CD4-positive, alpha-beta T cell treated with Interleukin-4 for 4 hours (primary cell): ENCODE measurements at places on chromosomes 3 and 15.

- no peak for DNase-seq
Observed at GRCh38 chr3:152319831-152320617, 51.3 kb downstream of the MBNL1 start.

GRCh38 chr3:172201136-172201869 lies 161.9 kb downstream of the FNDC3B start:
- no peak for DNase-seq

- peak; percentile 39 for DNase-seq
Observed at GRCh38 chr15:66603301-66604179, 37.7 kb upstream of the LCTL start.

DNA sequence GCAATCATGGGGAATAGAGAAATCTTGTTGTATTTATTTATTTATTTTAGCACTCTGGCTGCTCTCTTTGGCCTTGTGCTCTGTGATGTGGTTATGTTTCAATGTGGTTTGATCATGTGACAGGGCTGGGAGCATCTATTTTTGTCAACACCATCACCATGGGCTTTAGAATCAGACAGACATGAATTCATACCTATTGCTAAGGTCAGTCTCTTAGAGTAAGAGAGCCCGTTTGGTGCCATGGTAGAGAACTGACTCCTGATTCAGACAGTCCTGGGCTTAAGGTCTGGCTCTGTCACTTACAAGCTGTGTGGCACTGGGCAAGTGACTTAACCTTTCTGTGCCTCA lies 157.0 kb downstream of the RYR3 start:
- DNase-seq, result no peak

DNA sequence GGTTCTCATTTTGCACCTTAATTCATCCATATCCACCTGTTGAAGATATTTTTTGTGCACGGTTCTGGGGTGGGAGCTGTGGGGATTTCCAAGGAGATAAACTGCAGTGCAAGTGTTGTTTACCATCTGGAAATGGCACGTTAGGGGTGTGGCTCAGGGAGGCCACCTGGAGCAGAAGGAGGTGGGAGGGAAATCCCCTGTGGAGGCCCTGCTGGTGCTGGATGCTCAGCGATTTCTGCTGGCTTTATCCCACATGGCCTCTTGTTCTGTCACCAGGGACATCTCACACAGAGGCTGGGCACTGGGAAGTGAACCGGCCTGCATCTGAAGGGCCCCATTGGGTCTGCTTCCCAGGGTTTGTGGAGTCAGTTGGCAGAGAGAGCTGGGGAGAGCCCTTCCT lies 24.3 kb downstream of the TRPM1 start:
- no peak for DNase-seq

DNA sequence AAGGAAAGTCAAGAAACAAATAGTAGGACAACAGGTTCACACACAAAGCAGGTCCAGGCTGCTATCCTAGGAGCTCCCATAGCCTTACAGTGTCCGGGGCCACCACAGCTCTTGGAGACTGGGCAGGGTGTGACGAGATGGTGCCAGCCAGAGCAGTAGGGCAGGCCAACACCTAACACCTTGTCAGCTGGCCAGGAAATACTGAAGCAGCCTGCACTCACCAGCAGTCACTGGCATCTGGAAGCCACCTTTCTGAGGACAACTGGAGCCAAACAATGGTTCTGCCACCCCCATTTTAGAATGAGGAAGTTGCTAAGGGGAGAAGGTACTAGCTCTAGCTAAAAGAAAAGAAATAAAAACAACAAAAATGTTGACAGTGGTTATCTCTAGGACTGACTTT lies 47.2 kb downstream of the CCDC12 start:
- no peak for DNase-seq

DNA sequence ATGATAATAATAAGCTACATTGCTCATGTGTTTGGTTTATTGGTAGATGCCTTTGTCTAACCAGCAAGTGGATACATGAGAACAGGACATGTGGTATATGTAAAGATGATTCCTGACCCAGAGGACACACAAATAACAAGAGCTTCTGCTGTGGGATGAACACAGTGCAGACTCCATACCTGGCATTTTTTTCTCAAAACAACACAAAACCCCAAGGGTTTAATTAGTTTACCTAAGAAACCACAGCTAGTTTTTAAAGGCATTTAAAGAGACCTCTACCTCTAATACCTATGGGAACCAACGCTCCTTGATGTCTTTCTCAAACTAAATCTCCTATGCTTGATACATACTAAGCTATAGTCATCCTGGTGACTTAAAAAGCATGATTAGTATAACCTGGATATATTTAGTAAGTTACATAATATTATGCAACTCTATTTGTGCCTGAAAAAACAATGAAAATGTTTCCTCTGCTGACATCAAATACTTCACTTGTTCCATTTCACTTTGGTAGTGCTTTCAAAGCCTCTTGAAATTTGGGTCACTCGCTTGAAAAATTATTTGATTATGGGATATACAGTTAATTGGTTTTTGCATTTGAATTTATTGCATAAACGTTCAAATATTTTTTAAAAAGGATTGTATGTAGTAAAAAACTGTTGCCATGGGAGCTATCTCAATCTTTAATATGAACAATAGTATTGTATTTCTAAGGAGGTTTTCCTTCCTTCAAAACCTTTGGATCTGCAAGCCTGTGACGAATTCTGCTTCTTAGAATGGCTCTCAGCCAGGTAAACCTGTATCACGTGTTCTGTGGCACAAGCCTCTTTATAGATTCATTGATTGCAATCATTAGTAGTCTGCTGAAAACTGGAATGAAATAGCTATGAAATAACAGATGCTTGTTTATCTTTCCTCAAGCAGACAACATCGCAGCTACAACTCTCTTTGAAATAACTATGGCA lies 233.0 kb upstream of the KCNMB2 start:
- no peak for DNase-seq

- DNase-seq, result no peak
Observed at GRCh38 chr3:104150724-104151123, 1216.0 kb upstream of the ALCAM start.

DNA sequence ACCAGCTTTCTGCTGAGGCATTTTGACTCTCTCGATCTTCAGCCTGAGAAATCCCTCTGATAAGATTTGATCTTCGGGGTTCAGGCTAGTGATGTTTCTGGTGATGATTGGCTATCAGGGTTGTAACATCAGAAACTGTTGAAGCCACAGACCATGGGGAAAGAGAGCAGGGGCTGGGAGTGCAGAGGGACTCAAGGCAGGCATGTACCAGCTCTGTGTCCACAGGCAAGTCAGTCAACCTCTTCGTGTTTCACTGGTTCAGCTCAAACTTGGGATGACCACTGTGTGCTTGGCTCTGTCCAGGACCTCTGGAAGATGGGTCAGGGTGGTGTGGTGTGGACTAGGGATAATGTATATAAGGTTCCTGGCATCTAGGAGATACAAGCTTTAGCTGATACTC lies 116.5 kb downstream of the EEFSEC start:
- no peak for DNase-seq

DNA sequence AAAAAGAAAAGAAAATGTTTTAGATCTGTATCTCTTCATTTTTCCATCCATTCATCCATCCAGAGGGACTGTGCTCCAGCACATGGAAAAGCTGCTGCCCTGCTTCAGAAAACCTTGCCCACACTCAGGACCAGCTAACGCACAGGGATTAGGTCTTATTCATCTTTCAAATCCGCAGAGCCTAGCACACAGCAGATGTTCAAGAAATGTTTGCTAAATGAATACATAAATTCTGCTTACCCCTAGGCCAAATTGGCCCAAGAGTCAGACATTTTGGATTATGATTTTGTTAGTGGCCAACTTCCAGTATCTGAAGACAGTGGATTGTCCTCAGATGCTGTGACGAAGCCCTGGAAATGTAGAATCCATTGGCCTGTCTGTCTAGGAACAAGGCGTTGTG lies 71.4 kb downstream of the GHSR start:
- no peak for DNase-seq

- no peak for DNase-seq
Observed at GRCh38 chr3:11641316-11641682, 2.4 kb downstream of the VGLL4 start.

DNA sequence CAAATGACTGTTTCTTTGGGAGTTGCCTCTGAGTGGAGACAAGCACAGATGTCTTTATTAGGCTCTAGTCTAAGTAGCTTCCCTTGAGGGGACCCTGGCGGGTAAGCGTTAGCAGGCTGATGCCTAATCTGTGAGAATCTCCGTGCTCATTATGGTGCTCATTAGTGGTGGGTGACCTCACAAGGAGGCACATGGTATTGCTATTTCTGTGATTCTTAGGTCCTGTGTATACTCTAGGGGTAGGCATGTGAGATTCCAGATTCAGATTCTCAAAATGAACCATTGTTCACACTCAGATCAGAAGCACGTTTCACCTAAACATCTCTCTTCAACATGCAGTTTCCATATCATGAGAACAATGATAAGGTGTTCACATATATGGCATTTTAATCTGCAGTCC lies 809.7 kb downstream of the NR2F2 start:
- DNase-seq, result no peak

DNA sequence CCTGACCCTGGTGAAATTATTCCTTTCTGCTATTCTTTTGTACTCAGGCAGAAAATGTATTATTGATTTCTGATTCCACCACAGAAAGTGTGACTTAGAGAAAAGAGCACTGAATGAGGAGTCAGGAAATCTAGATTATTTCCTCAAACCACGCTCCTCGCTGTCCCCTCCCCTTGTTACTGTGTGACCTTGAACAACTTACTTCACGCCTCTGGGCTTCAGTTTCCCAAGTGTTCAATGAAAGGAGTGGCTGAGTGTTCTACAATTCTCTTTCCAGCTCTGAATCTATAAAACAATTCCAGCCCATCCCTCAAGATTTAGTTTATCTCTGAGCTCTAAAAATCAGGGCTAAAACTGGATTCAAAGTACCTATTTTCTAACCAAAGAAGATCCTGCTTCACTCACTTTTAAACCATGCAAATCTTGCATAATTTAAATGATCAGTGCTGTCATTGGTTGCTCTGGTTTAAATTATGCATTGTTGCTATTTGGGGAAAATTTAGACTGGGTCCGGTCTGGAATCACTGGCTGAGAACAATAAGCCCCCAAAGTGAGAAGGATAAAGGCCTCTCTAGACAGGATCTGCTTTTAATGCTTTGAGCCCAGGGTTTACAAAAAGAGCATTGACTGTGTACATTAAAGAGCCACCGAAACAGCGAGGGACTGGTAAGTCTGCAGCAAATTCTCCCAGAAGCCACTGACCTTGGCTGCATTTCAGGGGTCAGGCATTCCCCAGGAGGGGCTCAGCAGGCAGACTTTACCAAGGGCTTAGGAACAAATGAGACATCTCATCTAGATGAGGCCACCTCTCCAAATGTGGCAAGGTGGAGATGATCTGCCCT lies 3.2 kb downstream of the TNIK start:
- DNase-seq, result no peak

DNA sequence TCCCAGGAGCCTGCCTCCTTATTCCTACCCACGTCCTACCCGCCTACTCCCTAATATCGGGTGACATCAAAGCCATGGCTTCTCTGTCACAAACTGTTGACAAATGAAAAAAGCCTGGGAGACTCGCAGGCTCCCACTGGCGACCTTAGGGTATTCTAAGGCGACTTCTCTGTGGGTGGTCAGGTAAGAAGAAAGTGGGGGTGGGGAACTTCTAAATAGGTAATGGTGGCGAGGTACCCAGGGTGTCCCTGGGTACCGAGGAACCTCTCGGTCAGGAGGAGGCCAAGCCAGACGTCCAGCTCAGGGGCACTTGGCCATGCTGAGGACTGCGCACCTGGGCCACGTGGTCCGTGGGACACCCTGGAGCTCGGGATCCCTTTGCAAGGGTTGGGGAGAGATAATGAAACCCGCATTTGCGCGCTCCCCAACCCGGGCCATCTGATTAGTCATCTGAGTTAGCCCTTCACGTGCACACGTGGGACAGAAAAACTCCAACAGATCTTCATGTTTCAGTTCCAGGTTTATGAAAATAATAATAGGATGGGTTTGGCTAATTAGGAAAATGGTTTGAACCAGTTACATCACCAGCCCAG lies 78.2 kb downstream of the NR2F2 start:
- no peak for DNase-seq

DNA sequence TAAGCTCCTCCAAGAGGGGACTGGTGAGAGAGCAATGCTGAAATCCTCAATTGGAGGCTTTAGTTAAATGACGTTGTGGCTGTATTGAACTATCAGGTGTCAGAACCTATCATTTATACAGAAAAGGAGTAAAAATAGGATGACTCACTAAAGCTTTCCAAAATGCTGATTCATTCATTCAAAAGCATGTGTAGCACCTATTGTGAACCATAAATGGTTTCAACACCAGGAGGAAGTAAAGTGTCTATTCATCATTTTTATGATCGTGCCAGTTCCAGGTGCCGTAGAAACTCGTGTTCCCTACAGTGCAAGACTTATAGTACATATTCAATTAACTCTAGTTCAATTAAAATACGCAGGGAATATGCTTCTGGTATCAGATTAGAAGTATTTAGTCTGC lies 66.5 kb upstream of the ARRDC4 start:
- no peak for DNase-seq

- DNase-seq, result no peak
Observed at GRCh38 chr15:25249236-25250010, 189.4 kb downstream of the UBE3A start.

DNA sequence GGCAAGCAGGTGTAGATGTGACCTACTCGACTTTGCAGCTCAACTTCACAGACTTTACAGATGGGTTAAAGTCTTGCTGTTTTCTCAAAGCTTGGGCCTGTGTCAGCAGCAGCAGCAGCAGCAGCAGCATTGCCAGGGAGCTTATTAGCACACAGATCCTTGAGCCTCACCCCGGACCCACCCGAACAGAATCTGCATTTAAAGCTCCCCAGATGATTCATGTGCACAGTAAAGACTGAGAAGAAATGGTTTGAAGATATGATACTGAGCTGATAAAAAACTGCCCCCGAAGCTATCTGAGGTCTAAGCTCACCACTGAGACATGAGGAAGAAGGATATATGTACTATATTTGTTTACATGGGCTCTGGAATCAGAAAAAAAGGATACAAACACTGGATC lies 231.7 kb downstream of the ARPP21 start:
- DNase-seq, result no peak

GRCh38 chr3:184015381-184016019 lies 2.2 kb downstream of the ABCC5 start:
- no peak for DNase-seq

DNA sequence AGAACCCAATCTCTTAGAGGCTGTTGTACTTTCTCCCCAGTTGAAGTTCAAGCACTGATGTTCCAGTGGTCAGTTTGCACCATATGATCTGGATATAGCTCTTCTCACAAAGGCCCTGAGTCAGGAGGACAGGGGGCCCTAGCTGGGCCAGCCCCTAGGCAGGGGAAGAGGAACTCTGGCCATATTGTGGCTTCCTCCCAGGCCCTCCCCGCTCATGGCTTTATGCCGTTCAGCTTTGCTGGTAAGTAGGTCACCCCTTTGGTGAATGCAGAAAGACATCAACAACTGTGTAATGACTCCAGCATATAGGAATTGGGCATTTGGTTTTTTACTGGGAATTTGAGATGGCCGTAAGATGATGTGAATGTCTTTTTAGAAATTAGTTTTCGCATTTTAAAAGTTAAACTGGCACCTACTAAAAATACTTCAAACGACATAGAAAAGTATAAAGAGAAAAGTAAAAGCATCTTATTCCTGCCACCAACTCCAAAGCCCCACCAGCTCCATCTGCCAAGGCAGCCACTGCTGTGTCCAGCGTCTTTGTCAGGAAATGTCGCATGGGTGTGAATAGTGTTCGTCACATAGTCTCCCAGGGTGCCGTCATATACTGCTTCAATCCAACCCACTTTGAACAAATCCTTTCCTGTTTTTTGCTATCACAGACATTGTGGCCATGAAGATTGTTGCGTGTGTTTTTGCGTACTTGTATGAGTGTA lies 25.3 kb downstream of the CCR9 start:
- DNase-seq, result no peak

- DNase-seq, result no peak
Observed at GRCh38 chr3:52982839-52983238, 63.0 kb downstream of the SFMBT1 start.
